ENCODE measurements at places on chromosomes 5 and 9. TPM values are rescaled to one million over a fixed set of nuclear protein-coding genes. Genes with fewer than 3 reads are reported as not detected.

Gene GABRA1
- total RNA-seq = not detected

Gene TLR4
- total RNA-seq = 0.20 TPM

Gene KIF3A
- total RNA-seq = 11.1 TPM

Gene CA9
- 8.9 TPM for total RNA-seq

Gene PHF24
- 0.19 TPM for total RNA-seq

Gene OR13C4
- not detected for total RNA-seq

Gene CDH6
- 0.12 TPM for total RNA-seq

Gene WDR70
- total RNA-seq = 14.7 TPM

Gene CCDC183
- 0.21 TPM for total RNA-seq

Gene UNC13B
- 12.8 TPM for total RNA-seq

Gene MYOZ3
- total RNA-seq = 0.18 TPM

Gene KCNV2
- not detected for total RNA-seq

Gene GLRA1
- total RNA-seq = not detected

Gene LVRN
- 0.02 TPM for total RNA-seq

Gene CCL27
- total RNA-seq = not detected

Gene FGD3
- 0.18 TPM for total RNA-seq

Gene NINJ1
- 81.2 TPM for total RNA-seq

Gene OR1J2
- total RNA-seq = not detected

Gene TLX3
- not detected for total RNA-seq

Gene TAF11L5
- not detected for total RNA-seq

Gene FAM170A
- total RNA-seq = not detected

Gene CCNO
- 5.8 TPM for total RNA-seq

Gene GPR151
- total RNA-seq = not detected

Gene ANAPC2
- 30.9 TPM for total RNA-seq

Gene TRIM36
- total RNA-seq = 2.0 TPM

Gene SLC45A2
- total RNA-seq = not detected

Gene AQP3
- 24.4 TPM for total RNA-seq

Gene CARTPT
- total RNA-seq = not detected

Gene FOXD4L3
- not detected for total RNA-seq

Gene SPINK4
- not detected for total RNA-seq
